Neuronal stem cell (in vitro differentiated cells): ENCODE measurements at places on chromosomes 7 and 10.

GRCh38 chr10:46227571-46227935 is 59.2 kb upstream of the ANTXRL start:
- H3K4me1 ChIP-seq, result no peaks in the 10 kb centered on the region
- no peak overlapping the region for H3K4me3 ChIP-seq
- no peak overlapping the region for H3K27ac ChIP-seq
- DNase-seq, result no peak

DNA sequence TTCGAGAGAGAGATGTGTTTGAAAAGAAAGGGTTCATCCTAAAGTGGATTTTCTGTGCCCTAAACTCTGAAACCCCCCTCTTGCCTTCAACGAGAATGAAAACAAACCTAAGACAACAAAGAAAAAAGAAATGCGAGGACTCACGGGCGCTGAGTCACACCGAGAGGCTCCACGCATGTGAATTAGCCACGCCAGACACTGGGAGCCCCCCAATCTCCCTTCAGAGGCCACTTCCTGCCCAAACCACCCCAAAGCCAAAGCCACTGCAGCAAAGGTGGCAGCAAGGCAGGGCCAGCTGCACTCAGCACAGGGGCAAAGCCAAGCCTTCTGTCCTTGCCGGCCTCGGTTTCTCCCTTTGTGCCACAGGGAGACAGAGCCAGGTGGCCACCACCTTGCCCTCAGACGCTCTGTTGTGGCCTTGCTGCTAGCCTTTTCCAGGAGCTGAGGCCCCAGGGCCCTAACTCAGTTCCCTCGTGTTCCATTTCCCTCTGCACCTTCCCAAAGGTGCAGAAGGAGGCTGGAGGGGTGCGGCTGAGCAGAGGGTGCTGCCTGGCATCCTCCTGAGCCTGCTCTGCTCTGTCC is 93.3 kb downstream of the FAM53B start:
- H3K36me3 ChIP-seq, result peaks cover 8% of the 10 kb centered on the region
- no peak overlapping the region for H3K27ac ChIP-seq
- H3K4me1 ChIP-seq, result peaks cover 8% of the 10 kb centered on the region
- DNase-seq, result no peak
- H3K4me3 ChIP-seq, result no peak overlapping the region

DNA sequence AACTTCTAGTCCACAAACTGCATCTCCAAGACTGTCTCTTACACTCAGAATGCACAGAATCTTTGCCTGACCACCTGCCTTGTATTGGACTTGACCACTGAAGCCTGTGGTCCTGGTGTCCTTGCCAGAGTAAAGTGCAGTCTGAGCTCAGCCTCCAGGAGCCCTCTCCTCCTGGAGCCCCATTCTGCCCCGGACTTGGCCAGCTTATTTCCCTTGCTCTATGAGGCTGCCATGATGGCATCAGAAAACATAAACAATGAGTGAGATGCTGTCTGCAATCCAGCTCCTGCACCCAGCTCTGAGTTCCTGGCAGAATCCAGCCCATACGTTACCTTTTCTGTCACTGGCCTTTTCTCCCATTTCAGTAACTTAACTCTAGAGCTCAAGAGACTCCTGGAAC is 494.6 kb downstream of the PLXNA4 start:
- peaks cover 6% of the 10 kb centered on the region for H3K4me1 ChIP-seq
- H3K4me3 ChIP-seq, result no peak overlapping the region
- H3K36me3 ChIP-seq, result no peaks in the 10 kb centered on the region
- no peak for DNase-seq
- H3K27me3 ChIP-seq, result peaks cover 3% of the 10 kb centered on the region
- H3K27ac ChIP-seq, result no peak overlapping the region

DNA sequence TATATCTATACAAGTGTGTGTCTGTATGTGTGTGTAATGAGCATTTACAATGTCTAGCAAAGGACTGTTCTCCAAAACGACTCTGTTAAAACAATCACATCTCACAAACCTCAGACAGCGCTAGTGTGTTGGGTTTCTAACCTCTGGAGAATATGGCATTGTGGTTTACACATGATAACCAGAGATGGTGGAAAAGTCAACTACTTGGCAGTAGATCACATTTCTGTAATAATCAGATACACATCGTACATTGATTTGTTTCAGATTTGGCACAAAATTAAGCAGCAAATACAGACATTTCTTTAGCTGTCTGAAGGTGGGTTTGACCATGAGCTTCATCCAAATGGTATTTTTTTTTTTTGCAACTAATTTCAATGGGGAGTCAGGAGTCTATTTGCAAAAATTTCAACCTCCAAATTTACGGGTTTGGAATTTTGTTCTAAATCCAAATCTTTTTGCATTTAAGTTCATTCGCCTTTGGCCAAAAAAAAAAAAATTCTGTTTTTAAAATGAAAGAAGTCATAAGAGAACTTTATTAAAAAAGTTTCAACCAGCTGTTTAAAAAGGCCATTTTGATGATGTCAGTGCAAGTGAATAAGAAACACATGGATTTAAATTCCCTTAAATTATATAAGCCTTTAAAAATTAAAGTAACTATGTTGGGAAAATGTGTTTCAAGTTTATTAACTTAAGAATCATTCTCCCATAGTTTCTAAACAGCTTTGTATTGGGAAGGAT is 127.8 kb downstream of the TMEM26 start:
- no peak for DNase-seq
- H3K4me3 ChIP-seq, result no peak overlapping the region
- no peak overlapping the region for H3K27ac ChIP-seq
- no peaks in the 10 kb centered on the region for H3K36me3 ChIP-seq
- no peaks in the 10 kb centered on the region for H3K4me1 ChIP-seq

- H3K4me3 ChIP-seq, result no peak overlapping the region
- H3K36me3 ChIP-seq, result no peaks in the 10 kb centered on the region
- H3K4me1 ChIP-seq, result peaks cover 7% of the 10 kb centered on the region
- no peaks in the 10 kb centered on the region for H3K27me3 ChIP-seq
- no peak overlapping the region for H3K27ac ChIP-seq
Observed at GRCh38 chr10:114376523-114376922, 27.8 kb downstream of the AFAP1L2 start.

DNA sequence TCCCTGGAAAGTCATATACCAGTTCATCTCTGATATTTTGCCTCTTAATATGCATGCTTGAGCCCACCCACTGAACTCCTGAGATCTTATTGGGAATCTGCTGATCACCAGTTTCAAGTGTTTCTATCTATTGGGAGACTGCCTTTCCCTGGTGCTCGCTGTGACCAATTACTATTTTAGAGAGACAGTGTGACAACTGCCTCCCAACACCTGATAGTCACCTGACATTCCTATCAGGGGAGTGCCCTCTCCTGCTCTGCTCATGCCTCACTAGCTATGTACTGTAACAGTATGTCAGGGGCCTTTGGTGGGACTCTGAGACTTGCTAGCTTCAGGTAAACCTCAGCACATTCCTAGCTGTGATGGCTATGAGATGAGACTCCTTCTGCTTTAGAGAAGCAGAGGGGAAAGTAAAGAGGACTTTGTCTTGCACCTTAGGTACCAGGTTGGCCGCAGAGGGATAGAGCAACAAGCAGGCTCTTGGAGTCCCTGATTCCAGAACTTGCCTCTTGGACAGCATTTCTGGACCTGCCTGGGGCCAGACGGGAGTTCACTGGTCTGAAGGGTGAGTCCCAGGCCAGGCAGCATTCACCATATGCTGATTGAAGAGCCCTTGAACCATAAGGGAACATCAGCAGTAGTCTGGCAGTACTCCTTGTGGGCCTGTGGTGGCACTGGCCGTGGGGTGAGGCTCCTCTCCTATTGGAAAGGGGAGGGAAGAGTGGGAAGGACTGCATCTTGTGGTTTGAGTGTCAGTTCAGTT is 34.4 kb upstream of the ARHGAP12 start:
- no peaks in the 10 kb centered on the region for H3K4me1 ChIP-seq
- H3K4me3 ChIP-seq, result no peak overlapping the region
- DNase-seq, result no peak
- H3K27me3 ChIP-seq, result no peaks in the 10 kb centered on the region

- H3K27me3 ChIP-seq, result no peaks in the 10 kb centered on the region
- DNase-seq, result no peak
- no peak overlapping the region for H3K4me3 ChIP-seq
- no peak overlapping the region for H3K27ac ChIP-seq
Observed at GRCh38 chr10:77180104-77180503, 457.5 kb downstream of the KCNMA1 start.

DNA sequence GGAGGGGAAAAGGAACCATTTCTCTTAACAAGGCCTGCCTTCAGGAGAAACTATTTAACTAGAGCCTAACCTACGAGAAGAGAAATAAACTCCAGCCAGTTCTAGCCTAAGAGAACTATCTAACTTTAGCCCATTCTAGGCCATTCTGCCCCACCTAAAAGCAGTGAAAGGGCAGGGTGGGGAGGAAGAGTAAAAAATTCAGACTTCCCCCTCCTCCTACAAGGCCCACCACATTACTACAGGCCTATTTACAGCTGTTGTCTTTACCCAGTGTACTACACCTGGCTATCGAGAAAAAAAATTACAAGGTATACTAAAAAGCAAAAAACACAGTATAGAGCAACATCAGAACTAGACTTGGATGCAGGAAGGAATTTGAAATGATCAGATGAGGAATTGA is 93.0 kb downstream of the KMT2C start:
- H3K4me3 ChIP-seq, result no peak overlapping the region
- no peaks in the 10 kb centered on the region for H3K27me3 ChIP-seq
- H3K36me3 ChIP-seq, result no peaks in the 10 kb centered on the region
- no peak for DNase-seq
- no peak overlapping the region for H3K27ac ChIP-seq
- no peaks in the 10 kb centered on the region for H3K4me1 ChIP-seq

GRCh38 chr7:33854178-33854577 is 51.2 kb upstream of the BMPER start:
- no peaks in the 10 kb centered on the region for H3K4me1 ChIP-seq
- no peaks in the 10 kb centered on the region for H3K36me3 ChIP-seq
- H3K4me3 ChIP-seq, result no peak overlapping the region
- H3K27ac ChIP-seq, result no peak overlapping the region
- H3K27me3 ChIP-seq, result no peaks in the 10 kb centered on the region

GRCh38 chr7:151692721-151693120 is 173.0 kb upstream of the RHEB start:
- no peaks in the 10 kb centered on the region for H3K27me3 ChIP-seq
- H3K4me3 ChIP-seq, result no peak overlapping the region
- peaks cover 27% of the 10 kb centered on the region for H3K4me1 ChIP-seq
- no peak for DNase-seq

DNA sequence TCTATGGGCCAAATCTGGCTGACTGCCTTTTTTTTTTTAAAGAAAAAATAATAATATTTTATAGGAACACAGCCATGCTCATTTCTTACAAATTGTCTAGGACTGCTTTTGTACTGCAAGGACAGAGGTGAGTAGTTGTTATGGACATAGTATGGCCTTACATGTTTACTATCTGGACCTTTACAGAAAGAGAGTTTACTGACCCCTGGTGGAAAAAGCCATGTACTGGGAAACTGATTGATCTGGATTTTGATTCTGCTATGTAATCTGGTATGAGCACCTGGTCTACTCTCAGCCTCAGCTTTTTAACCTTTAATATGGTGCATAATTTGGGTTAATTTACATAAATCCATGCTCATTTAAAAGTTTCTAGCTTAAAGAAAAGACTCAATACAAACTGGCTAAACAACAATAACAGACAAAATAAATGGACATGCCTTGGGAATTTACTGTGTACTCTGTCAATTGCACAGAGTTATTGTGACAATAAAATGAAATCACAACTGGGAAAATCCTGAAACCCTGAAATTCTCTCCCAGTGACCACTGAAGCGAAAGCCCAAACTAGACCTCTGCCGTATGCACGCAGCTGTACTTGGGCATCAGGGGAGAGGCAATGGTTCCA is 260.7 kb downstream of the BMPER start:
- no peak overlapping the region for H3K4me3 ChIP-seq
- no peaks in the 10 kb centered on the region for H3K27me3 ChIP-seq
- no peaks in the 10 kb centered on the region for H3K4me1 ChIP-seq
- no peak overlapping the region for H3K27ac ChIP-seq

GRCh38 chr7:29881724-29882123 is 75.4 kb downstream of the WIPF3 start:
- H3K4me1 ChIP-seq, result no peaks in the 10 kb centered on the region
- peak; percentile 33 for DNase-seq
- H3K4me3 ChIP-seq, result no peak overlapping the region
- H3K27me3 ChIP-seq, result peaks cover 46% of the 10 kb centered on the region
- H3K27ac ChIP-seq, result no peak overlapping the region

DNA sequence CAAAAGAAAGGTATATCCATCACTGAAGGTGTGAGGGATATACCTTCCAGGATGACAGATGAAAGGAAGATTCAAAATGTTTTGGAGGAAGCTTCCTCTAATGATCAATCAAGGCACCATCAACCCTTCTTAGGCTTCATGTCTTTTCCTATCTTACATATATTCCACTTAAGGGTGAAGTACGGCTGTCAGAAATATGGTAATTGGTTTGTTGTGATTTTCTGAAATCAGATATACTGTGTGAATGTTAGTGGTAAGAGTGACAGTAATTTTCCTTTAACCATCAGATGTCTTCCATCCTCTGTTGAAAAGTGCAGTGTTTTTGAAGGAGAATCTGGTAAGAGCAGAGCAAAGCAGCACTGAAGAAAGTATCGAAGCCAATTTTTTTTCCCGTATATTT is 2.8 kb upstream of the MRPS33 start:
- peaks cover 3% of the 10 kb centered on the region for H3K4me1 ChIP-seq
- H3K36me3 ChIP-seq, result no peaks in the 10 kb centered on the region
- H3K27me3 ChIP-seq, result no peaks in the 10 kb centered on the region
- H3K27ac ChIP-seq, result no peak overlapping the region
- no peak for DNase-seq

DNA sequence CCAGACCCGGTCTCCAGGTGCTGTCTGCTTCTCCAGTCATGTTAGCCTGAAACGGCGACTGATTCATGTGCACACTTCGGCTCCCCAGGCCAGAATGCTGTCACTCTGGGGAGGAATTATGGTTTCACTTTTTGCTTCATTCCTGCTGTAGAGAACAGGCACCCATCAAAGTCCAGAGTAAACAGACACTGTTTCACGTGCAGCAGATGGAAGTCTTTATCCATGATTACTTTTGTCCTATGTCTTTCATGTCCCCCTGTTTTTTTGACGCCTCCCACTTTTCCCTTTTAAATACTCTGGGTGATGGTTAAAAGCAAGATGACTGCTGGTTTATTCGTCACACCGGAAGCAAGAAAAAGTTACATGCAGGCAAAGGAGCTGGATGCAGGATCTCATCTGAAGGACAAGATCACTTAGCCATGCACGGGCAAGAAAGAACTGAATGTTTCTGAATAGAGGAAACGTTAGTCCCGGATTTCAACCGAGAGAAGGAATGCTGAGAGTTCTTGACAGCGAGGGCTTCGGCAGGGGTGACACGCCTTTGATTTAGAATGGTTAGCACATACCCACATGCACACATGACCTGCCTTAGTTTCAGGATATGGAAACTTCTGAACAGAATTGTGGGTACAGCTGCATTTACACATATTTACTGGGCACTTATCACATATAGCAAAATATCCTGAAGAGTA is 250.0 kb upstream of the KLF6 start:
- H3K36me3 ChIP-seq, result no peaks in the 10 kb centered on the region
- no peaks in the 10 kb centered on the region for H3K27me3 ChIP-seq
- DNase-seq, result no peak
- no peak overlapping the region for H3K4me3 ChIP-seq
